ENCODE measurements at places on chromosomes 6 and 20. TPM values are rescaled to one million over a fixed set of nuclear protein-coding genes. Genes with fewer than 3 reads are reported as not detected.

The PPP1R14C gene
- not detected for total RNA-seq

The TBX18 gene
- total RNA-seq: not detected

The RAET1L gene
- not detected for total RNA-seq

The EYA2 gene
- 0.15 TPM for total RNA-seq

The MEI4 gene
- not detected for total RNA-seq

The FAM50B gene
- total RNA-seq: 1.2 TPM

The PTGIS gene
- total RNA-seq: 0.07 TPM

The E2F3 gene
- total RNA-seq: 15.8 TPM

The EPM2A gene
- 5.7 TPM for total RNA-seq

The LY6G5C gene
- 2.5 TPM for total RNA-seq

The PRPH2 gene
- not detected for total RNA-seq

All from M059J (cell line).